ENCODE measurements at places on chromosomes 1 and 21.

DNA sequence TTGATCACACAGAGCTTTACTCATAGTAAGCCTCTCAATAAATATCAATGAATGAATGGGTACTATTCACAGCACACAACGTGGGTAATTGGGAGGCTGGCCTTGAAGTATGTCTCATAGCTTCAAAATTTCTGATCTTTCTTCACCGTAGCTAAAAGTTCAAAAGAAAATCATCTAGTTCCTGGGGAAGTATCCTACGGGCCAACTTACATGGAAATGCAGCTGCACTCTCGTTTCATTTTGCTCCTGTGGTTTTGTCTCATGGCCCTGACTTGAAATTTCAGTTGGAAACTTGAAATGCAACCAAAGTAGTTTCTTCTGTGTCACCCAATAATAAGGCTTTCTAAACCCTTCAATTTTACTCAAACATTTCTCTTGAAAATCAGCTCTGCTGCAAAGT is 76.1 kb upstream of the CNIH3 start:
- H3K4me3 ChIP-seq: no peak overlapping the region
- H3K27me3 ChIP-seq: peaks cover 18% of the 10 kb centered on the region
- H3K4me1 ChIP-seq: peaks cover 27% of the 10 kb centered on the region

GRCh38 chr1:234861761-234862160 is 251.8 kb upstream of the IRF2BP2 start:
- no peak for DNase-seq
- peaks cover 3% of the 10 kb centered on the region for H3K36me3 ChIP-seq
- no peaks in the 10 kb centered on the region for H3K27me3 ChIP-seq
- peaks cover 7% of the 10 kb centered on the region for H3K4me1 ChIP-seq
- H3K4me3 ChIP-seq: no peak overlapping the region
- H3K27ac ChIP-seq: no peak overlapping the region

DNA sequence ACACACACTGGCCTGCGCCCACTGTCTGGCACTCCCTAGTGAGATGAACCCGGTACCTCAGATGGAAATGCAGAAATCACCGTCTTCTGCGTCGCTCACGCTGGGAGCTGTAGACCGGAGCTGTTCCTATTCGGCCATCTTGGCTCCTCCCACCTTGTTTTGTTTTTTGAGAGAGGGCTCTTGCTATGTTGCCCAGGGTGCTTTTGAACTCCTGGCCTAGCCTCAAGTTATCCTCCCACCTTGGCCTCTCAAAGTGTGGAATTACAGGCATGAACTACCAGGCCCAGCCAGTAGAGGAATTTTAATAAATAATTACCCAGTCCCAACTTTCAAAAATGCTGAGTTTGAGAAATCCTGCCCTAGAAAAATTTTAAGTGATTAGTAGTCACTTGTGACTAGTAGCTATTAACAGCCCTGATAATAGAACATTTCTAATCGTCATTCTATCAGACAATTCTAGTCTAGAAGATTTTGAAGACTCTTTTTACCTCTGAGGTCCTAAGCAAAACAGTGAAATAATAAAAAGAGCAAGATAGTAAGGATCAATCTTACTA is 30.9 kb upstream of the SLC35D1 start:
- peaks cover 1% of the 10 kb centered on the region for H3K4me1 ChIP-seq
- no peaks in the 10 kb centered on the region for H3K36me3 ChIP-seq
- DNase-seq: no peak
- H3K27ac ChIP-seq: no peak overlapping the region
- H3K27me3 ChIP-seq: no peaks in the 10 kb centered on the region

DNA sequence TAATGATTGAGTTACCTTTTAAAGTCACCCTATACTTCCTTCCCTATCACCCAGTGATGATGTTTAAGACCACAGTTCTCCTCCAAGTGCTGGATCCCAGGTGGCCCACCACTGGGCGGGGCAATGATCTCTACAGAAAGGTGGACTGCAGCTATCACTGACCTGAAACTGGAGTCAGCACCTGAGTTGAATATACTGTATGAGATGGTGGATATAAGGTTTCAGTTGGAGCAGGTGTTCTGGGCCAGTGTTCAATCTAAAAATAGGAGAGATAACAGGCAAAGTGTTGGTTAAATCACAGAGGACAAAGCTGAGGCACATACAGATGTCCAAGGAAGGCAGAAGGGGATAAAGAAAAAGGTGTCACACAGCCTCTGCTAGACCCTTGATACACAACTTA is 96.6 kb downstream of the SIPA1L2 start:
- peaks cover 10% of the 10 kb centered on the region for H3K4me1 ChIP-seq
- H3K4me3 ChIP-seq: no peak overlapping the region
- no peaks in the 10 kb centered on the region for H3K27me3 ChIP-seq

- no peak for DNase-seq
- H3K27ac ChIP-seq: no peak overlapping the region
- H3K4me3 ChIP-seq: no peak overlapping the region
Measured at GRCh38 chr1:9350013-9350908, 57.6 kb downstream of the SPSB1 start.

All from activated CD4-positive, alpha-beta memory T cell treated with anti-CD3 and anti-CD28 coated beads, Interleukin-2, amount 10 ng/mL, durations not matched to agents 7 days and 5 days (primary cell).